ENCODE measurements at places on chromosomes 2 and 18. TPM values are rescaled to one million over a fixed set of nuclear protein-coding genes. Genes with fewer than 3 reads are reported as not detected.
A peak's percentile ranks its signal among the peaks of the same experiment; 100 is the strongest.

The PGAP1 gene
- 7.5 TPM for total RNA-seq

DNA sequence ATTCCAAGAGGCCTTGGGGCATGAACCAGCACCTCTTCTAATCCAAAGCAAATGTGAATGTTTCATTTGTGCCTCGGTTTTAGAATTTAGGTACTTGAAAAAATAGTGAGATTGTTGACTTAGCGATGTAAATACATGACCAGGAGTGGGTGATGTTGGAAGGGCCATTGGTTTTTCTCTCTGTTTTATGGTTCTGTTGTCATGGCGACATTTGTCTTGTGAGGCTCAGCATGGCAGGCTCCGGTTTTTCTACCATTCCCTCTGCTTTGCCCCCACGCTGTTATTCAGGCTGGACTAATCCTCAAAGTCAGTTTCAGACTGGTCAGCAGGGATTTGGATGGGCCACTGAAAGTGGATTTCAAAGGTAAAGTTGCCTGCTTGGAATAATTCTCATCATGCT, 255.4 kb downstream of the ALPK2 start:
- peak; percentile 45 for DNase-seq

The UGT1A5 gene
- not detected for total RNA-seq

- DNase-seq: no peak
Observed at GRCh38 chr2:229081411-229081810, 189.7 kb downstream of the PID1 start.

- no peak for DNase-seq
Observed at GRCh38 chr18:21327101-21327500, 85.1 kb downstream of the GREB1L start.

DNA sequence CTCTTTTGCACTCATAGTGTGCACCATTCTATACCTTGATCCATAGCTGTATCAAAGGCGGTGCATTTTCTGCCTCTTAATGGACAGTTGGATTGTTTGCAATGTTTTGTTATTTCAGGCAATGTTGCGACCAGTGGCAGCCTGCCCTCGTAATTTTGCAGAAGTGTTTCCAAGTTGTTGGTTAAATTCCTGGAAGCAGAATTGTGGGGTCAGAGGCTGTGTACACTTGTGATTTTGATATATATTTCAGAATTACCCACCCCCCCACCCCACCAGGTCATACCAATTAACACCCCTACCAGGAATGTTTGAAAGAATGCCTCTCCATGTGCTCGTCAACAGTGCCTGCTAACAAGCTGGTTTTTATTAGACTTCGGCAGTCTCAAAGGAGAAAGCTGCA, 32.4 kb upstream of the IL1R1 start:
- no peak for DNase-seq

DNA sequence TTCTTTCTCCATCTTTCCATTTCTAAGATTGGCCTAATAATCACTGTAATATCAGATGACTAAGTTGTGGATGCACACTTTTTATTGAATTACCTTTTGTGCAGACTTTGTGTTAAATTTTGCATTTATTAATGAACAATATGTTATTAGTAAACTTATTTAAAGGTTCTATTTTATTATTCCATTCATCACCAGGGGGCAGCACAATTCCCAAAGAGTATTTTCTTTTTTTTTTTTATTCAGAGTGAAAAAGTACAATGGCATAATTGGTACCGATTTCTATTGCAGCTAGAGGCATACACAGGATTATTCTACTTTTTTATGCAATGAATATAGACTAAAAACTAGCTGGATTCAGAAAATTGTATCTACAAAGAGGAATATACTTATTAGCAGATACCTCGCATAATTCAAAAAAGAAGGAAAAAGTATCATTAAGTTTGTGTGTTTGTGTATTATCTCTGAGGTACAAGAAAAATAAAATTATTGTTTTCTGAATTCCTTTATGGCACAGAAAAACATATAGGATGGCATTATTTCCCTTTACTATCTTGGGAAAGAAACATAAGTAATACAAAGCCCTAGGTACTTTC, 390.6 kb downstream of the ERBB4 start:
- DNase-seq: no peak

The REG1B gene
- total RNA-seq: not detected

DNA sequence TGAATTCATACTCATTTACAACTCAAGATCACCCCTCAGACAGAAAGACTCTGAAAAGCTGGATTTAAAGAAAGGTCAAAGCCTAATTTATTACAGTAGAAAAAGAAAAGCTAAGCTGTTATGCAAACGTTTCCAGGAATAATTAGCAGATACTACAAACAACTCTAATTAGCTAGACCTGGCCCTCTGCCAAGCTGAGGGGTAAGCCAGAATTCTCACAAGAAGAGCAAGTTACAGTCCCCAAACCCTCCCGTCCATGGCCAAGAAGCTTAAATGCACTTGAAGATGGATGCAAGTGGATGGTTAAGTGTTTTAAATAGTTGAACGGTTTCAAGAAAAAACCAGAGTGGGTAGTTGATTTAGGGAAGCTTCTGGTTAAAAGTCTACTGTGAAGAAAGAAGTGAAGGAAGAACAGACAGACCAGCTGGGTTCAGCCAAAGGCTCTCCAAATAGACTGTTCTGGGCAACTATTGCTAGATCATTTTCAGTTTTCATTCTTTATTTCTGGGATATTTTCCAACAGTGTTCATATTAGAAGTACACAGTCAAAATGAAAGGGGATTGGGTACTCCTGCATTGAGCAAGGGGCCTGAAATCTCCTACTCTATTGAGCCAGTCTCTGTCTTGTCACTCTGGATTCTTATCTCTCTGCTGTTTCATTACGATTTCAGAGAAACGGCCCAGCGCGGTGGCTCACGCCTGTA, 4.8 kb downstream of the LMAN2L start:
- DNase-seq: no peak

- DNase-seq: no peak
Observed at GRCh38 chr2:20523073-20523798, 76.4 kb downstream of the RHOB start.

The AQP4 gene
- total RNA-seq: 0.33 TPM

DNA sequence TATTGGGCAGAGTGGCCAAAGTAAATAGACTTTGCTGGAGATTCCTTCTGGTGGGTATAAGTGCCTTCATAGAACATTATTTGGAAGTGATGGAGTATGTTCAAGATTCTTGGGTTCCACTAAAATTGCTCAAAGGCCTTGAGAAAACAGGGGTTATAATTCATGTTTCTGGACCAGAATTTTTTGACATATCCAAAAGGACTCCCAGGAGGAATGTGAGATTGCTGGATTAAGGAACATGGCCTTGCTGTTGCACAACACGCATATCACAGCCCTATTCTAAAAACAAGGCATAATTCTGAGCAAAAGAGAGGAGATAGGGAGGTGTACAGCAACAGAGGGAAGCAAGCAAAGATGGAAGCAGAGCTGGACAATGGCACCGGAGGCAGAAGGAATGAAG, 111.7 kb upstream of the TNP1 start:
- DNase-seq: no peak

The CAPN13 gene
- total RNA-seq: not detected

DNA sequence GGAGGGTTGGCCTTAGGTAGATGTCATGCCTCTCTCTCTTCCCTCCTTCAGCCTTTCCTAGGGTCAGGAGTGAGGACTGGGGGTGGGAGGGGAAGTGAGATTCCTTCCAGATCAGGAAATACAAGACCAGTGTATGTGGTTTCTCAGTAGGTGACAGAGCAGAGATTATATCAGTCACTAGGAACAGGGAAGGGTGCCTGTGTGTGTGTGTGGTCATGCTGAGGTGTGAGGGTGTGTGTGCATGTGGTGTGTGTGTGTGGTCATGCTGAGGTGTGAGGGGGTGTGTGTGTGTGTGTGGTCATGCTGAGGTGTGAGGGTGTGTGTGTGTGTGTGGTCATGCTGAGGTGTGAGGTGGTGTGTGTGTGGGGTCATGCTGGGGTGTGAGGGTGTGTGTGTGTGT, 259.8 kb downstream of the LOXHD1 start:
- no peak for DNase-seq

DNA sequence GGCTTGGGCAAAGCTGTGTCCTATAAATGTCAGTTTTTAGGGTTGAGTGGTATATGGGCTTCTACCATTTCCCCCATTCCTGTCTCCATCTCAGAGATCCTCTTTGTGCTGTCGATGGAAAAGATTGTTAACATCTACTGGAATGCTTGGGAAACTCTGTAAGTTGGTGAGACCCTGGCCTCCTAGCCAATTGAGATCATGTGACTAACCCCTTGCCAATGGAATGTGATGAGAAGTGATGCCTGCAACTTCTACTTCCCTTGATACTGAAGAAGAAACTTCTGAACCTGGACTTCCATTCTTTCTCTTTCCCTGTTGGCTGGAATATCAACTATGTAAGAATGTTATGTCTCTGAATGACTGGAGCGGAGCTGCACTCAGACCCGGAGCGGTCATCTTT, 14.5 kb downstream of the SLC39A10 start:
- DNase-seq: no peak

DNA sequence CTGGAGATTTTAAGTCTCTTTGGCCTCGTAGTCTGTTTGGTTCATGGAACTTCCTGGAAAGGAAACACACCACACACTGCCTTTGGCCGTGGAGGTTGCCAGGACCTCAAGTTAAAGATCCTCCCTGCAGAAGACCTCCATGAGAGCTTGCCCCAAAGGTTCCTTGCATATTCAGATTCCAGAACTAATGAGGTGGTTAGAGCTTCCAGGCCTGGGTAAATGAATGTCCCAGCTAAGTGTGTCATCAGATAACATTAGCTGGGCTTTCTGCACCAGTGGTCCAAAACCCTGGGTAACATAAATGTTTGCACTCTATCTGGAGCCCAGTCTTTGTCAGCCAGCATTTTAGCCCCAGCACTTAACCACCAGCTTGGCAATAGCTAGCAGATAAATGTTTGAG, 122.1 kb upstream of the EML6 start:
- DNase-seq: no peak

The ALK gene
- total RNA-seq: 1.6 TPM
